Cortex of kidney (tissue), 1 donor: ENCODE measurements at places on chromosomes 3 and 15.

DNA sequence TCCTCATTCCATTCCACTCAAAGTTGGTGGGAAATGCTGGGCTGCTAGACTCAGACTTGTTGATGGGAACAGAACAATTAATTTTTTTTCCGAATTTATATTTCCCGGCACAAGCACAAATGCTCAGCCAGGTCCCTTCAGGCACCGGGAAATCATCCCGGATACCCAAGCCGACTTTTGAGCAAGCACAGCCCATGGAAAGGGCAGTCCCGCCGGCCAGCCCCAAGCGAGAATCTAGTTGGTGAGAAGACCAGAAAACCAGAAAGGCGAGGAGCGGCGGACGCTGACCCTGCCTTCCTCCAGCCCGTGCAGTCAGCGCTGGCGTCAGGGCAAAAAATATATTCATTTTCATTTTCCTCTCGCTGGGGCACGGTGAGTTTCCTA lies 763 bp upstream of the ZIC4 start:
- no peak for DNase-seq

GRCh38 chr15:98063871-98064270 lies 103.4 kb downstream of the ARRDC4 start:
- no peak for DNase-seq

- DNase-seq = no peak
Measured at GRCh38 chr15:39388118-39388517, 192.8 kb upstream of the THBS1 start.

DNA sequence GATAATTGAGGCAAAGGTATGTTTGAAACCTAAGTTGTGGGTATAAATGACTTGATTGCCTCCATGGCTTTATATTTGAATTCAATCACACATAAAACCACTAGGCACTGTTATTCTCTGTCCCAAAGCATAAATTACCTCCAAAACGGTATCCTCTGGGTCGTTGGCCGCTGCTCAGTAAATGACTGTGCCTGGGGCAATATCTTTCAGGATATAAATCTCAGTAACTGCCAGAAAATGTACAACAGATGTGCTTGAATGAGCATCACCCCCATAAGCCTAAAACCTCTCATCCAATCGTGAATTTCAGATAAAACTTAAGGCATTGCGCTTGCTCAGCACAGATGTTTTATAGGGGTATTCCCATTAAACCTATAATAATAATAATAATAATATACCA lies 19.0 kb upstream of the C3orf49 start:
- no peak for DNase-seq

DNA sequence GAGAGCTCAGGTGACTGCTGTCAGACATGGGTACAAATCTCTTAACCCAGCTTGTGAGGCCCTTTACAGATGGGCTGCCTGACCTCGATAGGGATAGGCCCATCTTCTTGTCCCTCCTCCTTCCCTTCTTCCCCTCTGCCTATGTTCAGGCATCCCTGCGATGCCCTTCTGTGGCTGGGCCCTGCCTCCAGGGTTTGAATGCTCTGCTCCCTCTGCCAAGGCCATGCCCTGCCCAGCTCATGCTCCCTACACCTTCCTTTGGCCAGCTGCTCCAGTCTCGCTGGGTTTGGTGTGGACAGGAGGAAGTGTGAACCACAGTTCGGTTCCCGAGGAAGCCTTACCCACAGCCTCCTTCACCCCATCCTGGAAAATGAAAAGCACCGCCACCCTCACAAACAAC lies 4.3 kb downstream of the FYCO1 start:
- DNase-seq = no peak

GRCh38 chr15:58454950-58455401 lies 23.2 kb downstream of the LIPC start:
- DNase-seq = no peak

DNA sequence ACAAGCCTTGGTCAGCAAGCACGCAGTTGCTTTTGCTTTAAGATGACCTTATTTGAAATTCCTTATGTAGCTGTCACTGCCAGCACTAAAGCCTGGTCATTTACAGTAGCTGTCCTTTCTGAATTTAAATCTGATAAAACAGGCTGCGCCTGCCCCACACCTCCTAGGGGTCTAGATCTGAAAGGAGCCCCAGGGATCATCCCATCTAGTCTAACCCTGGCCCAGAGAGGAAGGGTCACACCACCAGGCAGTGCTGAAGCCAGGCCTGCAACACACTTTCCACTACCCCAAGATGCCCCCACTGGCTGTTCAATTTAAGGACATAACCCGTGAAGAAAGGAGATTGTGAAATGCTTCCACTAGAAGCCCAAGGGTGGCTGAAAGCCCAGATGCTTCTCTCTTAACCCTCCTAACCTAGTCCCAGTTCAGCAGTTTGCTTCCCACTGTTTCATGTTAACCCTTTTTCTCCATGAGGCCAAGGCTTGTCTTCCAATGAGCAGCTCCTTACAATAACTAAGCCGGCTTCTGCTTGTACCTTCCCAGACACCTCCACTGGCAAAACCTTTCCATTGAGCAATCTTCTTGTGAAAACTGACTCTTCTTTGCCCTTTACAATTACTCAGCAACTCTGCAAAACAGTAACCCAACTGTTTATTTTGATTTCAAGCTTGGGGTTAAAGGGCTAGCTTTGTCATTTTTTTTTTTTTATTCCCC lies 198.9 kb upstream of the LPP start:
- no peak for DNase-seq

- DNase-seq = no peak
Measured at GRCh38 chr3:87136066-87136596, 91.0 kb upstream of the CHMP2B start.

DNA sequence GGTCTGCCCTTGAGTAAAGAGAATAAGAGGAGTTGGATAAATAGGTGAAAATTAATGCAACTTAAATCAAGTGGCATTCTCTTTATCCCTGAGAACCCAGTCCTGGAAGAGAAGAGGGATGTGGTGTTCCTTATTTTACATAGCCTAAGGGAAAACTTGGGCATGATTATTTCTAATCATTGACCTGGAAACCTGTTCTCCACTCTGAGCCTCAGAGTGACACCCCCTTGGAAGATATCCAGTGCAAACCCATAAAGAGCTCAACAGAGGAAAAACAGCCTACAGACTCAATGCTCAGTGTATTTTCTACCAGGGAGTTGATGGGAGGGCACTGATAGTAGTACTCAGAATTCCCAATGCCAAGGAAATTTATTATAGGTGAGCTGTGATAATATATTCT lies 22.0 kb downstream of the SLC15A2 start:
- no peak for DNase-seq

GRCh38 chr15:38636597-38636996 lies 72.0 kb upstream of the RASGRP1 start:
- no peak for DNase-seq

- no peak for DNase-seq
Measured at GRCh38 chr3:128727996-128728395, 2.0 kb downstream of the RAB7A start.

GRCh38 chr3:49628249-49628648 lies 45.9 kb upstream of the APEH start:
- no peak for DNase-seq

DNA sequence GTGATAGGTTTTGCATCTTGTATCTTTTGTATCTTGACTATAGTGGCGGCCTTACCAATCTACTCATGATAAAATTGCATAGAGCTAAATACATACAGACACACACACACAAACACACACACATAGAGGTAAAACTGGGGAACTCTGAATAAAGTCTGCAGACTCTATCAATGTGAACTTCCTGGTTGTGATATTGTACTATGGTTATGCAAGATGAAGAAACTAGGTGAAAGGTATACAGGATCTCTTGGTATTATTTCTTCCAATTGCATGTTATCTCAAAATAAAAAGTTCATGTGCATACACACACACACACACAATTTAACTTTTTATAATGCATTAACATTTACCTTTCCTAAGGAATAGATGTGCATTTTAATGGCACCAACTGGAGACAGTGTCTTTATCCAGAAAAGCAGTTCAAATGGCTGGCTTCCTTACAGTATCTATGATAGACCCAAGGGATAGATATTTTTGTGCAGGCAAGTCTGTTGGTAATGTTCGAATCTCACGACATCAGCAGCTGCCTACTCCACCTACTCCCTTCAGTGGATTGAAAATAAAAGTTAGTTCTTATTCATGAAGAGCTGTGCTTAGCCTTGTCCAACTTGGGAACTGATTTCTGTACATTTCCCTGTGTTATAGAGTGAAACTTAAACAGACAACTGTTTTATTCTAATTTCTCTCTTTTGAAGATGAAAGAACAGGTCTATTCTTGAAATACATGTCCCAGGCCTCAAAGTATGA lies 46.9 kb upstream of the SPRED1 start:
- DNase-seq = no peak

DNA sequence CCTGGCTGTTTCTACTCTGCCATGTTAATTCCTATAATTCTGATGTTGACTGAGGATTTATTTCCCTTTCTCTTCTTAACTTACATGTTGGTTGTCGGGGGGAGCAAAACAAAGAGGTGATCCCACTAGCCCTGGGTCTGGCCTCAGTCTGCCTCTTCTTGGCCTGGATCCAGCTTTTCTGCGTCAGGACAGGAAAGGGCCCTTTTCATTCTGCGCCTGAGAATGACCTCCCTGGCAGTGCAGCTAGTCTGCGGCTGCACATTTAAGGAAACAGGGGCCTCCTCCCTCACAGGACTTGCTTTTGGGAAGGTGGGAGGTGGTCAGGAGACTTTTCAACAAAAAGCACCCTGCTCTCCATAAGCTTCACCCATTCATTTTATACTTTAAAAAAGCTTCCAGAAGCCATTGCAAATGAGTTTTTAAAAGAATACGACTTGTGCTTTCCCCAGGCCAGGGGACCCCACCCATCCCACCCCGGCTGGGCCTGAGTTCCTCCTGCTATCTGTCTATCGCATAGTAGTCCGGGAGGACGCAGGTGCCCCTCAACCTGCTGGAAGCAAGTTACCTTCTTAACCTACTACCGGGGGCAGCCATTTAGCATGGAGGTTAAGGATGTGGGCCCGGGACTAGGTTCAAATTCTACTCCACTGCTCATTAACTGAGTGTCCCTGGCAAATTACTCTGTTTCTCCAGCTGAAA lies 21.3 kb upstream of the EHD4 start:
- no peak for DNase-seq

DNA sequence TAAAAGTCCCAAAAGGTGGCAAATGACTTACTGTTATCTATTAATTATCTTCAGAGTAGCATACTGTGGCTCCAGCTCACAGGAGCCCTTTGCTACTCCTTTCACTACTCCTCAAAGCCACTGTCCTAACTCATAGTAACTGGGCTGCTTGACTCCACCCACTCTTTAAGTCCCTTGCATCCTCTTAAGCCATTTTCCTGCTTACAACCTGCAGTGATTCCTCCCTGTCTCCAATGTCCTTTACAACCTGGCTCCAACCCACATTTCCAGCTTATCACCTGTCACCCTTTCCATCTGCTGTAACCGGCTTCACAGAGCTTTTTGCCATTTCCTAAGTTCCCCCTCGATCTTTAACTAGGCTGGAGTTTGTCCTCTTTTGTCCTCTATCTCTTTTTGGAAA lies 388.1 kb downstream of the FGF12 start:
- DNase-seq = no peak

DNA sequence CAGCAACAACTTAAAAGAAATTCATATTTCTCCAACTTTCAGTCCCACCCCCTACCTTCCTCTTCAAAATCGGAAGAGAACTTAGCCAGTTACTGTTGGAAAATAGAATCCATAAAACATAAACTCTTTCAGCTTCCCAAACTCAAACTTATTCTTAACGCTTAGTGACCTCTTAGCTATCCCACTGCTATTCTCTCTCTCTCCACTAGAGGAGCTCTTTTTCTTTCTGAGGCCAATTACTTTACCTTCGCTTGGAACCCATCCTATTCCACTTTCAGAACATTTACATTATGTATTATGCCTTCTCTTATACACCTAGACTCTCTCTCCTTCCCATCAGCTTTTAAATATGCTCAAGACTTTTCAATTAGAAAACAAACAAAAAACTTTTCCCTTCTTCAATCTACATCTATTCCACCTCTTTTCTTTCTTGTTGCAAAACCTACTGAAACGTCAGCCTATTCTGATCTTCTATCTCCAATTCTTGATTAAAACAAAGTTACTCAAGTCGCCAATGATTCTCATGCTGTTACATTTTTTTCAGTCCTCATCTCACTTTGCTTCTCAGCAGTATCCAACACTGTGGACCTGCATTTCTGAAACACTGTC lies 13.4 kb upstream of the GHSR start:
- DNase-seq = no peak

- DNase-seq = no peak
Measured at GRCh38 chr3:101010296-101010695, 17.1 kb upstream of the ABI3BP start.

- DNase-seq = no peak
Measured at GRCh38 chr3:168616915-168617314, 521.2 kb upstream of the GOLIM4 start.

DNA sequence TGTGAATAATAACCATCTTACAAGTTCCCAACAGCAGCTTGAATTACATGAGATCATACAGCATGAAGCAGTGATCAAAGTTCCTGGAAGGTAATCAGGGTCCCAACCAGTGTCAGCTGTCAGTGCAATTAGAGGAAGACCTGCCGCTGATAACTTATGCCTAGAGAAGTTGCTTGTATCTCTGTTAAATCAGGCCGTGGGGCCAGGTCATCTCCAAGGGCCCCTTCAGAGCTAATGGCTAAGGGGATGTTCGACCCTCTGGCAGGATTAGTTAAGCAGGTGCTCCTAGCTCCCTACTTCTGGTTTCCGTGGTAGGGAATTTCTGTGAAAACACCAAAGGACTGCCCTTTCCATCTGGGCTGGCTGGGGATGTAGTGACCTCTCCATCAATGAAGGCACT lies 251.0 kb downstream of the FAM43A start:
- DNase-seq = no peak

DNA sequence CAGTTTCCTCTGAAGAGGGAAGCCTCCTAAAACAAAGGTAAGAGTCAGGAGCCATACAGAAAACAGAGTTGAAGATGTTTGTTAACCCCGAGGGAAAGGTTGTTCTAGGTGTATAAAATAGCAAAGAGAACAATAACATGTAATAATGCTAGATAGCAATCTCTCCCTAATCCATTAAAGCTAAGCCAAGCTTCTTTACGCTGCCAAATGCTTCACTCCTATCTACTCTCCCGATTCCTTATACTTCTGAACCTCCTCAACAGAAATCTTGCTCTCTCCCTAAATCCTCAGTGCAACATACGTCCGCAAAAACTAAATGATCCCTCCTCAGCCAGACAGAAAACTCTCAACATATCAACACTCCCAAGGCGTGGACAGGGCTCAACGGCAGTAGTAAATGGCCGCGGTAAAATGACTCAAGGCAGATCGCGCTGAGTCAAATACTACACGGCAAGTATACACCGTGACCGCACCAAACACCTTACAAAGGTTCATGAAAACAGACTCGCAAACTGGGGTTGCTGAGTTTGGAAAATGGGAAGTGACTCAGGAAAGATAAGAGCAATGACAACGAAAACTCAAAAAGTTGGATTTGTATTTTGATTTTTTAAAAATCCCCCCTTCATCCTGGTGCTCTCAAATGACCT lies 682 bp downstream of the CLDND1 start:
- no peak for DNase-seq

- no peak for DNase-seq
Measured at GRCh38 chr3:52019352-52020080, 23.8 kb upstream of the RPL29 start.

DNA sequence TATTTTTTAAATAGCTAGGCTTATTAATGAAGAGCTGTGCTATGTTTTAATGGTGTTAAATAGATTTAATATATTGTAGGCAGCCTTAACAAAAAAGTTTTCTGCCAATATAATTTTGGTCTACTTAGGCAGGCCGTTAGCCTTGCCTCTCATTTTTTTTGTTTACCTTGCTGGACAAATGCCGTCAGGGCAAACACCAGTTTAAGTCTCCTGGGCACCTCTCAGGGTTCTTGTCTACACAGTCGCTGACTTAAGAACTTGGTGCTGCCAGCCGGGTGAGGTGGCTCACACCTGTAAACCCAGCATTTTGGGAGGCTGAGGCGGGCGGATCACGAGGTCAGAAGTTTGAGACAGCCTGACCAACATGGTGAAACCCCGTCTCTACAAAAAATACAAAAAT lies 153.3 kb downstream of the ULK4 start:
- no peak for DNase-seq
